Nephron progenitor cell (in vitro differentiated cells): ENCODE measurements at places on chromosomes 6 and 20.

DNA sequence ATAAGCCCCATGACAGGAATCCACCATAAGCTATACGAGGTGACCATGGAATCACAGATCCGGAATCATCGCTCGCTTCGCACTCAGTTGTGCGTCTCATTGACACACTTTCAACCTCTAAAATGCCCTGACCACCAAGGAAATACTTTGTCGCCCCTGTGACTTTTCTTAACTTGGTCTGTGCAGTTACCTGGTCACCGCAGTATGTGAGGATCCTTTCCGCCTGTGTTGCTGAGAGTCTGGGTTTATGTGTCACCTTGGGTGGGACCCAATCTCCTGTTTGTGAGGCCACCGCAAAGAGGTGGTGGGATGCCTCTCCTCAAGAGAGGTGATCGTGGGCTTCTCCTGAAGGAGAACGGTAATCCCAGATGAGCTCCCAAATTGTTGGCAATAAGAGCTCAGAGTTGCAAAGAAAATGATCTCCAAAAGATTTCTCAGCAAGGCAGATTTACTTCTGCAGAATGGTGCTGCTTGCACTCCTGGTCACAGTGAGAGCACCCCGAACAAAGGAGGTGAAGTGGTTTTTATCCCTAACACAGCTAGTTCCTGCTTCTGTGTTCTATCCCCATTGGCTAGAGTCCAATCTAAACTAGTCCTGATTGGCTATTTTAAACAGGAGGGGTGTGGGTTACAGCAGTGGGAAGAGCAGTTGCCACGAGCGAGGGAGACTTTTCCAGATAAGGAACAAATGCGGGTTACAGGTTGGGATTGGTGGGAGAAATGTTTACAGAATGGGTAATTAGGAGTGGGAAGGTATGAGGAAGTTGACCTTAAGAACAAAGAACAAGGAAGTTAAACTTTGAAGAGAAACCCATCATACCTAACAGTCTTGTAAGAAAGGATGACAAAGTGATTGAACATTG lies 9.1 kb upstream of the ZNFX1 start:
- no peak for DNase-seq

DNA sequence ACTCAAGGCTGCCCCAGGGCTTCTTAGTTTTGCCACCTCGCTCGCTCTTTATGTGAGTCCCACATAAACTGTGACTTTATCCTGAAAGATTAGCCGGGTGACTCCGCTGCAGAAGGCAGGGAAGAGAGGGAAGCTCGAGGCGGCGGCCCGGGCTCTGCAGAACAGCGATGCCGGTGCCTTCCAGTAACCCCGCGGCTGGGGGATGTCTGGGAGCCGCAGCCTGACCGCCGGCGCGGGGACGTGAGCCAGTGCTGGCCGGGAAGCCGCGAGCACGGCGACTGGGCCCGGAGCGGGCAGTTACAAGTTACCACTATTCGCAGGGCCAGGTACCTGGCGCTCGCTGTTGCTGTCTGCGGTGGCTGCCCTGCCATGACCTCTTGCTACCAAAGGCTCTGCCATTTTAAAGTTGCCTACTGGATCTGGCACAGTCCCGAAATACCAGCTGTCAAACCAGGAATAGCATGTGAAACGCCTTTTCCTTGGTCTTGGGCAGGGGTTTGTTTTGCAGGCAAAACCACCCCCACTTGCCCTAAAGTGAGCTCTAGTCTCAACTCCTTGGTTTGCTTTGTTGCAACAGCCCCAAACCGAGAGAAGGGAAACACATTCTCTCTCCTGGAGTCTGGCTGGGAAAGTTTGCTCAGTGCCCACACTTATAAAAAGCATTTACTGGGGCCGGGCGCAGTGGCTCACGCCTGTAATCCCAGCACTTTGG lies 124.0 kb upstream of the SLC2A12 start:
- peak; percentile 63 for DNase-seq

- no peak for DNase-seq
Observed at GRCh38 chr20:17967521-17968365, 851 bp downstream of the SNX5 start.

DNA sequence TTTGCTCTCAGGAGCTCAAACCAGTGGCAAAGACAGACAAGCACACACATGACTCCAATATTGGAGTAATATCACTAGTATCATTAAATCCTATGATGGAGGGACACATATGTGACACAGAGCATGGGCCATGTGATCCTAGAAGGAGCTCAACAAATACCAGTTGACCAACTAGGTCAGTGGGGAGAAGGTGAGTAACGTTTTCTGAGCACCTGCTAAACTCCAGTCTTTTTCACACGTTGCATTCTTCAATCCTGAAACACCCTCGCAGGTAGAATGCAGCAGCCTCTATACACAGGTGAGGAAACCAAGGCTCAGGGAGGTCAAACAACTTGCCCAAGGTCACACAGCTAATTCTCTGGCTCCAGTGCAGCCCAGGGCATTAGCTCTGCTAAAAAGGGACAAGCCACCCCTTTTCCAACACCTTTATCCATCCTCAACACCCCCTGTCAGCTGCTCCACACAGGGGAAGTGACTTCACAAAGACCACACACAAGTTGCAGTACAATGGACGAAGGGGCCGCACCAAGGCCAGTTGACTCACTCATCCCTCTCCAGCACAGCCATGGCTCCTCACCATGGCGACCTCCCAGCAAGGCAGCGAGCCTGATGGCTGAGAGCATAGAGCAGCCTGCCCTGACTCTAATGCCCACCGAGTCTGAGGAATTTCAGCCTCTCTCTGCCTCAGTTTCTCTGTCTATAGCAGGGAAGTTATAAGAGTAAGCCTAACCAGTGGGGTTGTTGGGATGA lies 4.4 kb downstream of the CAPN11 start:
- no peak for DNase-seq

- no peak for DNase-seq
Observed at GRCh38 chr6:129609635-129610034, 100.3 kb downstream of the ARHGAP18 start.

GRCh38 chr6:70282919-70283461 lies 19.9 kb downstream of the COL9A1 start:
- DNase-seq = peak; percentile 63
